ENCODE measurements at places on chromosomes 5 and 9.

GRCh38 chr5:75706016-75706415, 11.2 kb downstream of the POC5 start:
- no peak for DNase-seq

DNA sequence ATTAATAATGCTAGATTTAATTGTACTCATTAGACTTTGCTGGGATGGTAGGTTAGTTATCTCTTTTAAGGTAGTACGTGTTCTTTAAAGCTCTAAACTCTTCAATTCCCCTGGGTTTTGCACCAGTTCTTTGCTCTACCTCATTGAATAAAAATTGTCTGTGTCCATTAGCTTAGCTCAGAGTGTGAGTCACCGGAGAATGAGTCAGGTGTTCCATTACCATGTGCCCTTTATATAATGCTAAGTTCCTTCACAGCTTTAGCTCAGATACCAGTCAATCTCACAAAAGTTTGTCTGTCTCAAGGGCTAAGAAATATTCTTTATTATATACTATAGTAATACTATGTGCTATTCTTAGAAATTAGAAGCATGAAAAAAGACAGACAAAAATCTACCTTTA, 339.4 kb downstream of the PRELID2 start:
- no peak for DNase-seq

- DNase-seq, result no peak
These were observed 103.5 kb upstream of the SIMC1 start for GRCh38 chr5:176134529-176135223.

DNA sequence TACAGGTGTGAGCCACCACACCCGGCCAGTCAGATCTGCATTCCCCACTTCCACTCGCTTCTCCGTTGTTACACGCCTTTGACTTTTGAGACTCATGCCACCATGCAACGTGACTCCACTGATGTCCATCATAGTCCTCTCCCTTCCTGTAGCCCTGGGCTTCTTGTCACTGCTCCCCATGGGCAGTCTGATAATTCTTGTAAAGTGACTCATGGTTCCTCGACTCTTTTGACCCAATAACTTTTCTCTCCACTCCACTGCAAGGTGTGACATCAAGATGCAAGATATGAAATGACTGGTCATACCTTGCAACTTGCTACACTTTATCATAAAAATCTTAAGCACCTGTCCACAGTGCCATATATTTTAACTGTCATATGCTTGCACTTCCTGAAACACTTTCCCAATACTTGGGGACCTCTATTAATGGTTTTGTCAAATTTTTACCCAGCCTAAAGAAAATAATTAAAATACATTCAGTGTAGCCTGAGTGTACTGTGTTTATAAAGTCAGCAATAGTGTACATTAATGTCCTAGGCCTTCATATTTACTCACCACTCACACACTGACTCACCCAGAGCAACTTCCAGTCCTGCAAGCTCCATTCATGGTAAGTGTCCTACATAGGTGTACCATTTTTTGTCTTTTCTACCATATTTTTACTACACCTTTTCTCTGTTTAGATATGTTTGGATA, 18.6 kb upstream of the ANKRD18A start:
- no peak for DNase-seq

- DNase-seq, result no peak
These were observed 155.1 kb downstream of the NR3C1 start for GRCh38 chr5:143248391-143248790.

- no peak for DNase-seq
These were observed 9.6 kb downstream of the GMCL2 start for GRCh38 chr5:178177569-178177968.

DNA sequence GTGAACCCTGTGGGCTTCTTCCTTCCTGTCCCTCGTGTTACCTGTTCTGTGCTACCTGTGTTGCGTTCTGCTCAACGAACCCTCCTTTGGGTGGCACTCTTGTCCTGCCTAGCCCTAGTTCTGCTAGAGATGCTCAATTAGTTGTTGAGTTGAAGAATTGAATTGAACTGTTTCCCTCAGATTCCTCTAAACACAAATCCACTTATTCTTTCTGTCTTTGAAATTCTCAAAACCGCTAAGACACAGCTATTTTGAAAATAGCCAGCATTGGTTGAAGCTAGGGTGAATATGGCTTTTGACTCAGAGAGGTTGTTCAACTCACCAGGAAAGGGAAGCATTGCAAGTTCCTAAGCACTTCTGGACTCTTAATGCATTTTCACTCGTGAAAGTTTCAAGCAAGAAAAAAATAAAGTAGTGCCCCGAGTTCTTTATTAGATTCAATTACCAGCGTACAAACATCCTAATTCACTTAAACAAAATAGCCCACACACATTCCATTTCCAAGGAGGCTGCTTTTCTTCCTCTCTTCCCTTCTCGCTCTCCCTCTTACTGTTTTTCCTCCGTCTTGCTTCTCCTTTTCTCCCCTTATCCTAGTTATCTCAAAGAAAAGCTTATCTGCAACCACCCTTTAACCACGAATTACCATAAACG, 642 bp upstream of the ITGA1 start:
- DNase-seq, result peak; percentile 35

DNA sequence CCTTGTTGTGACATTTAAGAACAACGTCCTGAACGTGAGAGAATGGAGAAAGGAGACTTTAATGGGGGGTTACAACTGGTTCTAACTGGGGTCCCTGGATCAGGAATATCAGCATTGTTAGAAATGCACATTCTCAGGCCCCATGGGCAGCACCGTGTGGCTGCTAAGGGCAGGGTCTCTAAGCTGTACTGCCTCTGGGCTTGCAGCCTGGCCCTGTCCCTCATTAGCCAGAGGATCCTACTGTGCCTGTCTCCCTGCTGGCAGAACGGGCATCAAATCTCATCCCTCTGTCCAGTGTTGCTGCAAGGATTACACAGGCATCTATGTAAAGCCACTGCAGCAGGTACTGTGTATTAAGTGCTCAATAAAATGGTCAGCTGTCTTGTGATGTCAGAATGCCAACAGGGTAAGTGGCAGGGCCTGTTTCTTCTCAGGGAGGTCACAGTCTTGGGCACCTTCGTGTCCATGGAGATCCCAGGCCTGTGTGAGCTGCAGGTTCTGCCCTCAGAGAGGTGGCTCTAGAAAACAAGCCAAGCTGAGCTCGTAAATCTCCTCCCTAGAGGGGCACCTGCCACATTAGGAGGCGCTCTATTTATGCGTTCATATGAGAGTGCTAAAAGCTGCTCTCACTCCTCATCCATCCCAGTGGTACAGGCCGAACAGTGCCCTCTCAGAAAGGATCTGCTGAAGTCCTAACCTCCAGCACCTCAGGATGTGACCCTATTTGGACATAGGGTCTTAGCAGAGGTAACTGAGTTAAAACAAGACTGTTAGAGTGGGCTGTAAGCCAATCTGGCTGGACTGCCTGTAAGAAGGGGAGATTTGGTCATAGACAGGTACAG, 210.5 kb downstream of the GADD45G start:
- DNase-seq, result no peak

DNA sequence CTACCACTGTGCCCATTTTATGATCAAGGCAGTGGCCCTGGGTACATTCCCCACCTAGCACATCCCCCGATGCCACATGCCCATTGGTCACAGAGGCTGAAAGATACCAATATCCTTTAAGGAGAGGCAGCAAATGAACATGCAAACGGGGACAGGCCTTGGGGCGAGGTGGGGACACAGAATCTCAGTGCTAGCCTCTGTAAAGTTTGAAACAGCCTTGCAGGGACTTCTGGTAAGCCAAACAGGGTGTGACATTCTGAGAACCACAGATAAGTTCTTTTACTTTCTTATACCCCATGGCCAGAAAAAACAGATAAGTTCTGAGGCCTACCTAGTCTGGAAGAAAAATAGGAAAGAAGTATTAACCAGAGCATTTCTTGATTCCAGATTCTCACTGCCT, 60.5 kb downstream of the ACER2 start:
- no peak for DNase-seq
